ENCODE measurements at places on chromosomes 2 and 18.

- no peak for DNase-seq
These were observed 160.0 kb downstream of the DNAH6 start for GRCh38 chr2:84676295-84676694.

- no peak for DNase-seq
These were observed 124.0 kb downstream of the SMAD7 start for GRCh38 chr18:48826806-48827205.

DNA sequence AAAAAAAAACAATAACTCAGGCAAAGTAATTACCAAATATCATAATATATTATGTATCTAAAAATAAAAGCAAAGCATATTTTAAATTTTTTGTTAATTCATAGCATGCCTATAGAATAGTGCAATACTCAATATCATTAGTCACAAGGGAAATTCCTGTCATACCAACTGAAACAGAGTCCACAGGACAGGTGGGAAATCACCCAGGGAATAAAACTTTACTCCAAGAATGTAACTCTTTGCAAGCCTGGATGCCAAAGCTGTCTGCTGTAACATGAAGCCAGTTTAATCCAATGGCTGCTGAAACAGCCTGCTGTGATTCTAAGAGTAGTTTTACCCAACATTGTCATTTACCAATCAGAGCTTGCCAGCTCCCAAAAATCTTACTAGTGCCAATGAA lies 40.0 kb upstream of the SULT1C3 start:
- DNase-seq: no peak

DNA sequence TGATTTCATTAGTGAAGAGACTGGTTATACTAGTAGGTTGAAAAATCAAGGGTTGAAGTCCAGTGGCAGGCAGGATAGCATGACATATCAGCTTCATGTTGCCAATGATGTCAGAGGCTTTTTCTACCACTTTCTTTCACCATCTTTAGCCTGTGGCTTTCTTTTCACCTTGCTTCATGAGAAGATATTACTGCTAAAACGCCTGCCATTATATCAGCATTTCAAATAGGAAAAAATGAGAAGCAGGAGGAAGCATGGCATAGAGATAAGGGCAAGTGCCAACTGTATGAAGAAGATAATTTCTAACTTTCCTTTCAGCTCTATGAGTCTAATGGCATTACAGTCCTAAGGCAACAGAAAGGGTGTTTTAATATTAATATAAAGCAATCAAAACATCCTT lies 270.2 kb upstream of the SYT4 start:
- DNase-seq: no peak

GRCh38 chr2:66031236-66031635 lies 403.7 kb upstream of the MEIS1 start:
- no peak for DNase-seq

Measured in activated T-cell treated with anti-CD3 and anti-CD28 coated beads, Interleukin-2, amount 50 U/mL, for 72 hours (primary cell).